Stimulated activated CD8-positive, alpha-beta memory T cell treated with anti-CD3 and anti-CD28 coated beads, Interleukin-4, amount 100 ng/mL, for 1 hour (primary cell): ENCODE measurements at places on chromosomes 4 and X.
A peak's percentile ranks its signal among the peaks of the same experiment; 100 is the strongest.

GRCh38 chr4:132809298-132810032 lies 339.6 kb upstream of the PCDH10 start:
- no peak for DNase-seq

DNA sequence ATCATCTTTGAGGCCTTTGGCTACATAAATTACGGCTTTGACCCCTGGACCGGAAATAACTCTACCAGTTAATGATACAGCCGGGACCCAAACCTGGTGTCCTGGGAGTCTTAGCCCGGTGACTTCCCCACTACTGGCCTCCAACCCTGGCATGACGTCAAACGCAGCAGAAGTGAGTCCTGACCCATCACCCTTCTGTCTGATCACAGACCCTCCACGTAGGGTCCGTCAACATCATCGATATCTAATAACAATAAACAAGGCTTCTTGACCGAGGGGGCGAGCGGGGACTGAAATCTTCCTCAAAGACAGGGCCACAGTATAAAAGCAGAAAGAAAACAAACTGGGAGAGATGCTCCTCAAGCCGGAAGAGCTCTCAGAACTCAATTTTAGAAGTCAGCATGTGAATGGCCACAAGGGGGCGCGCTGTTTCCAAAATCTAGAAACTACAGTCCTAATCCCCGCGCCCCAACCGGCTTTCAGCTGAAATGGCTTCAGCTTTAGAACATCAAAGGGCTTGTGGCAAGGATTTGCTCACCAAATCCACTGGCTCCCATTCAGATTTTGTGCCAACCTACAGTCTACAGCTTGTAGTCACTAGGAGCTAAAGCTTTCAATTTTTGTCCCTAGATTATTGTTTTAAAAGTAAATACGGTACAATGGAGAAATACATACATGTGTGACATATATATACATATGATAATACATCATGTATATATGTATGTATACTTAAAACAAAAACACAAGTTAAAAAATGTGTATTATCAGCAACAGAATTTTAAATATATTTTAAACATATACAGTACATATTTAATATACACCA lies 46.4 kb upstream of the ENPP6 start:
- DNase-seq: peak; percentile 91

DNA sequence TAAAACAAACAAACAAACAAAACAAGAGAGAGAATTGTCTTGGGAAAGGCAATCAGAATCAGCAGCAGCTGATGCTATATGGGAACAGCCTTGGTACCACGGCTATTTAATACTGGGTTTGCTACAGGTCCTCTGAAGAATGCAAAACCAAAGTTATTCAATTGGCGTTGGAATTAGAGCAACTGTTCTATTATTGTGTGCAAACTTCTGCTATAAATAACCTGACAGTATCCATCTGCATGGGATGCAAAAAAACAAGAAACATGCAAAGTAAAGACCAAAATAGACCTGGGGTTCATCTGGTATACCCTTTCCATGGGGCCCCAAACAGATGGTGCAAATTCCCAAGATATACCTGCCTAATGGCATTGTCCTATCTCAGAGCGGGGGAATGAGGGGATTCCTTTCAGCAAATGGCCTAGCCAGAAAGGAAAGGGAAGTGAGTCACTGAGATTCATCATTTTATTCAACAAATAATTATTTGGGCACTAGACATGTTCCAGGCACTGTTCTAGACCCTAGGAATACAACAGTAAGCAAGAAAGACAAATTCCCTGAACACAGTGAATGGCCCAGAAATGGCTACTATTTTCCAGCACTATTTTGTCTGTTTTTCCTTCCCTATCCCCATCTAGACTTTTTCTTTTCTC lies 268.9 kb downstream of the FBXW7 start:
- DNase-seq: no peak

GRCh38 chr4:39994406-39994805 lies 16.7 kb upstream of the PDS5A start:
- no peak for DNase-seq

GRCh38 chrX:133437356-133437755 lies 22.1 kb upstream of the GPC4 start:
- no peak for DNase-seq

DNA sequence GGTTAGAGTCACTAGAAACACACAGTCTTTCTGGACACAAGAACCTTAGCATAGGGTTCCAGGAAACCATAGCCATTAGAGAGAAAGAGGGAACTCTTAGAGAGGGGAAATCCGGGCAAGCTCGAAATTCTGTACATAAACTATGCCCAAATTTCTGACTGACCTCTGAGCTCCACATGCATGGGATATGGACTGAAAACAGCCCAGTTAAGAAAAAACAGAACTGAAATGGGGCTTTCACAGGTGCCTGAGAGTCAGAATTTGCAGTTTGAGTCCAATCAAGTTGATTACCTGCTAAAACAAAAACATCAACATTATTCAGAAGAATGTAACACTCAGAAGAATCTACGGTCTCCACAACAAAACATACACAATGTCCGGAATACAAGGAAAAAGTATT lies 13.1 kb downstream of the DCHS2 start:
- no peak for DNase-seq

DNA sequence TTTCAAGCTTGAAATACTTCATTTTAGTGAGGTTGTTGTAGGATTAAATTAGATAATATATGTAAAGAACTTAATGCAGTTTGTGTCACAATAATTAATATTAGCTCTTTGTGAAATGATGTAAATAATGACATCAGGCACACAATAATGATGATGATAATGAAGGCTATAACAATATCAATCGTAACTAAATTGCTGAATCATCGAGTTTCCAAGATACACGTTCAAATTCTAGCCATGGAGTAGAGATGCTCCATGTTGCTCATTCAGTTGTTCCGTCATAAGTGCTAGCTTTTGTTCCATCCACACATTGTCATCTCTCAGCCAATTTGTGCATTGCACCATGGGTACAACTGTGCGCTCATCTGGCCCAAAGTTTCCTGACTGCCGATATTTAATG lies 83.1 kb downstream of the CPXCR1 start:
- no peak for DNase-seq

GRCh38 chrX:73850124-73851013 lies 287.4 kb downstream of the CHIC1 start:
- no peak for DNase-seq

DNA sequence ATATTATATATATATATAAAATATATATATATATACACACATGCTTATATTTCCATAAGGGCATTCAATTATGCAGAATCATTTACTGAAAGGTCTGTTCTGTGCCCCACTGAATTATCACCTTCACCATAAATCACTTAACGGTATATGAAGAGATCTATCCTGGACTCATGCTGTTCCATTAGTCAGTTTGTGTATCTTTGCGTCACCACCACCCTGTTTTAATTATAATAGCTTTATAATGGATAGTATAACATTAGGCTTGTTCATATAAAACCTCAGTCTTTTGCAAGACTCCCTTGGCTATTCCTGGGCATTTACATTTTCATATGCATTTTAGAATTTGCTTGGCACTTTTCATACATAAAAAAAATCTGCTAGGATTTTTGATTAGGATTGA lies 19.1 kb downstream of the WDR17 start:
- DNase-seq: no peak

DNA sequence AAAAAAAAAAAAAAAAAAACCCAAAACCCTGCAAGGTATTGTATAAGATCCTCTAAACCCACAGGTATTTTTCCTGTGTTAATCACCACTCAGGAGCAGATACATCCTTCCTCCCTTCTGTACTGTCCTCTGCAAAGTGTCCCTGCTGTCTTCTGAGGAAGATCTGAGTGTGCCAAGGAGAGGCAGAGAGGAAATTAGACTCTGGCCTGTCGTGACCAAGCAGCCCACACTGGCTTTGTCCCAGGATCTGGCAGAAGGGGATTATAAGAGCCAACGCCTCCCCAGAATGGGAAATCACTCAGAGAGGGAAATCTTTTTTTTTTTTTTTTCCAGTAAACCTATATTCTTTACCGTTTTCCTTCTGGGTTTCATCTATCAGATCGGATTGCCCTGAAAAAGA lies 39.6 kb downstream of the PTCHD1 start:
- DNase-seq: no peak
